Camera-type eye (tissue), 1 donor: ENCODE measurements at places on chromosomes 12 and 14. TPM values are rescaled to one million over a fixed set of nuclear protein-coding genes. Genes with fewer than 3 reads are reported as not detected.

CPM gene
- total RNA-seq: 12.9 TPM

TPH2 gene
- total RNA-seq: not detected

PZP gene
- not detected for total RNA-seq

KRT77 gene
- 1.2 TPM for total RNA-seq

FITM1 gene
- 11.4 TPM for total RNA-seq

INSM2 gene
- total RNA-seq: 24.3 TPM

NUP107 gene
- 85.4 TPM for total RNA-seq
